ENCODE measurements at places on chromosomes 1 and 21. TPM values are rescaled to one million over a fixed set of nuclear protein-coding genes. Genes with fewer than 3 reads are reported as not detected.

UMODL1 gene
- total RNA-seq = not detected

OR10Z1 gene
- total RNA-seq = not detected

DNA sequence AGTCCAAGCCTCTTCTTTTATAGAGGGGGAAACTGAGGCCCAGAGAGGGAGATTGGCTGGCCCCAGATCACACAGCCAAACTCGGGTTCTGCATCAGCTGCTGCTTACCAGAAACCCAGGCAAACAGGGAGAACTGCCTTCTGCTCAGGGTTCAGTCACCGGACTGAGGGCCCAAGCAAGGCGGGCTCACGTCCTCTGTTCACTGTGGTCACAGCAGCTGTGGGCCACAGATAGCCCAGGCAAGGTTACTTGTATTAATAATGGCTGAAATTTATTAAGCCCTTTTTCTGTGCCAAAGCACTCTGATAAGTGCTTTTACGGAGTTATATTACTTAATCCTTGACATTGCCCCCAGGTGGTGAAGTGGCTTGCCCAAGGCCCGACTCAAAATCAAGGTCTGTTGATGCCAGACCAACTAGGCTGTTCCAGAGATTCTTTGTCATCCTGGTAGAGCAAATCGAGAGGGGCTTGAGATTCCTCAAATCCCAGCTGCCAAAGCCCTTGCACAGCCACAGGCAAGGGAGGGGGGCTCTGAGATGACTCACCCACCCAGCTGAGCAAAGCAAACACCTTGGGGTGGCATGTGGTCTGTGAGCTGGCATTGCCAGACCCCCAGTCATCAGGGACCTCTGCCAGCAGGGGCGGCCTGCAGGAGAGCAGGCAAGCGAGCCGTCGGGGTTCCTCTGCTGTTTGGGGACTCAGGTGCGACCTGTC is 36.5 kb downstream of the EPHB2 start:
- H3K4me1 ChIP-seq = no peaks in the 10 kb centered on the region
- no peak overlapping the region for H3K4me3 ChIP-seq
- no peak overlapping the region for H3K27ac ChIP-seq
- H3K27me3 ChIP-seq = no peaks in the 10 kb centered on the region
- DNase-seq = no peak
- H3K36me3 ChIP-seq = no peaks in the 10 kb centered on the region

DNA sequence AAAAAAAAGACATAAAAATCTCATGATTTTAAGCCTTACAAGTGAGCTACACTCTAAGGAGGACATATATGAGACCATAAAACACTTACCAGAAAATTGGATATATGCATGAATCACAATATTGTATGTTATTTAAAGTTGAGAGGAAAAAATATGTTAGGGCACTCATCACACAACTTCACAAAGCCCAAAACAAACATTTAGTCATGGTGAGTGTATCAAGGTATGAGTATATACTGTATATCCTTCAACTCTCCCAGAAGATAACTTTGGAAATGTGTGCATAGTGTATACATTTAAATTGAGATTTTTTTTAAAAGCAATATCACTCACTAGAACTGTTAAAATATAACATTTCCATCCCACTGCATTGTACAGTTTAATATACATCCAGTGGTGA is 259.3 kb downstream of the SRGAP2C start:
- no peaks in the 10 kb centered on the region for H3K36me3 ChIP-seq
- no peak overlapping the region for H3K27ac ChIP-seq
- no peak overlapping the region for H3K4me3 ChIP-seq
- no peak for DNase-seq
- H3K27me3 ChIP-seq = no peaks in the 10 kb centered on the region

DNA sequence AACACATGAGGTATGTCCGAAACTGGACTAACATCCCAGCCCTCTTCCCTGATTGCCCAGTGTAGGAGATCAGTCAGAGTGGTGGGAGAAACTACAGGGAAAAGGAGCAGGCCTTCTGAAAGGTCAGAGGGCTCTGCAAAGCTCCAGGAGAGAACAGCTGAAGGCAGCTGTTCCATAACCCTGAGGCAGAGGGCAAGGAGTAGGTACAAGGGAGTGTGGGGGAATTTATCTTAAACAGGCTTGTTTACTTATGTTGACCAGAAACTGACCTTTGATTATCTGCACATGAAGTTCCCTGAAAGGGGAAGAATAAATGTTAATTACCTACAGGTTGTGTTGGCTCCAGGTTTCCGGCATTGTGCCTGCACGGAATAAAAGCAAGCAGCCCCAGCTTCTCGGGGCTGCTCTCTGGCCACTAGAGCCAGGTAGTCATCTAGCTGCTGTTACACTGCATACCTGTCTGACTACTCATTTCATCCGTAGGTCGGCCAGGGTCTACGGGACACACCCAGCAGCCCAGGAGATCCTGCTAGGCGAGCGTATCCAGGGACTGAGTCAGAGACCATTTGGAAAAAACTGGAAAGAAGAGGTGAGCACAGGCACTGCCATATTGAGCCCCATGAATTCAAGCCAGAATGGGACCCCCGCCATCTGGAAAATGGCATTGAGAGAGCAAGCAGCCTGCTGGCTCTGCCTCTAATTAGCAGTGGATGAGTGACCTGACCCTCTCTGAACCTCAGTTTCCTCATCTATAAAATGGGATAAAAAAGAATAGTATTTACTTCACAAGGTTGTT is 14.9 kb upstream of the PAQR7 start:
- peaks cover 1% of the 10 kb centered on the region for H3K36me3 ChIP-seq
- H3K27ac ChIP-seq = no peak overlapping the region
- peak; percentile 58 for DNase-seq
- H3K27me3 ChIP-seq = no peaks in the 10 kb centered on the region
- H3K4me3 ChIP-seq = no peak overlapping the region

All from H9 (cell line).